ENCODE measurements at places on chromosomes 12 and 14.

DNA sequence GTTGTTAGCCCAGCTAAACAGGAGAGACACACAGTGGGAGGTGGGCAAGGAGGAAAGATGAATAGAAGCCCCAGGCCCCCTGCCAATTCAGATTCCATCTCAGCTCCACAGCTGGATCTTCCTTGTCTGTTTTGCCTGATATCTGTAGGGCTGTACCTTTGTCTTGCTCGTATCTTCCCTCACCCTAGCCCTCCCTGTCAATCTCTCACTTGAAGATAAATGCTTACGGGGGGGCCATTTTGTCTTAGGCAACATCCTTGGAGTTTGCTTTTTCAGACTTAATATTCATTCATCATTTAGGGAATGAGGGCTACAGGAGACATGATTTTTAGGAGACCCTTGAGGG is 2.4 kb downstream of the KIF5A start:
- no peak for DNase-seq

- DNase-seq = no peak
Observed at GRCh38 chr12:49825360-49825970, 2.7 kb downstream of the NCKAP5L start.

- DNase-seq = no peak
Observed at GRCh38 chr14:70702161-70702560, 60.4 kb downstream of the TTC9 start.

DNA sequence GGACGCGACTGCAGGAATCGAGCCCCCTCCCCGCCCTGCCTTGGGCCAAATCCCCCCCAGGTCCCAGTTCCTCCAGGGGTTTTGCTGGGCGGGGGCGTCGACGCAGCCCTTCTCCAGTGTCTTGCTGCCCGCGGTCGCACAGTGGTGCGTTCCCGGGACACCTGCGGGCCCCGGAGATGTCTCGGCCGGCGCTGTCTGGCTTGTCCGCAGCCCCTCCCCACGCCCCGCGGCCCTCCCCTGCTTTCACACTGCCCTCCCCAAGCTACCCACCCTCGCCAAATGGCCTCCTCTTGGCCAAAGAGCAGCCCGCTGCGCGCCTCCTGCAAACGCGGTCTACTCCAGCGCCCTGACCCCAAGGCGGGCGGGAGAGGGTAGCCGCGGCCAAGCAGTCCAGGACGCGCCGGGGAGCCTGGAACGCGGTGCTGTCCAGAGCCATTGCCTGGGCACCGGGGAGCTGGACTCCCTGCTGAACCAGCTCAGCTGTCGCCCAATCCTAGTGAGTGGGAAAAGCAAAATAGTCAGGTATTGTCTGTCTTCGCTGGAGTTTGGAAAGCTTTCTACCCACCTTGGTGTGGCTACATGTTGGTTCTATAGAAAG is 122.0 kb downstream of the AACS start:
- DNase-seq = no peak

- DNase-seq = no peak
Observed at GRCh38 chr14:20219033-20219432, 4.5 kb upstream of the OR11H6 start.

DNA sequence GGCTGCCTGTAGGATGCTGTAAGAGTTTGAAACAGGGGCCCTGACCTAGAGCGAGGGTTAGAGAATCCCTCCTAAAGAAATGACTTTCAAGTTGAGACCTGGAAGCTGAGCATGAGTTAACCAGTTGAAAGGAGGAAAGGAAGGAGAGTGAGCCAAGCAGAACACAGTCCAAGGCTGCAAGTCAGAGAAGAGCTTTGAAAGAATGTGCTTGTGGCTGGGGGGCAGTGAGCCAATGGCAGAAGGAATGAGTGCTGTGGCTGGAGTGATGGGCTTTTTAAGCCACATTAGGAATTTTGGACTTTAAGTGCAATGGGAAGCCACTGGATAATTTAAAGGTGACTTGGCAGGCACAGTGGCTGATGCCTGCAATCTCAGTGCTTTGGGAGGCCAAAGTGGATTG is 18.1 kb downstream of the CDKN1B start:
- DNase-seq = no peak

DNA sequence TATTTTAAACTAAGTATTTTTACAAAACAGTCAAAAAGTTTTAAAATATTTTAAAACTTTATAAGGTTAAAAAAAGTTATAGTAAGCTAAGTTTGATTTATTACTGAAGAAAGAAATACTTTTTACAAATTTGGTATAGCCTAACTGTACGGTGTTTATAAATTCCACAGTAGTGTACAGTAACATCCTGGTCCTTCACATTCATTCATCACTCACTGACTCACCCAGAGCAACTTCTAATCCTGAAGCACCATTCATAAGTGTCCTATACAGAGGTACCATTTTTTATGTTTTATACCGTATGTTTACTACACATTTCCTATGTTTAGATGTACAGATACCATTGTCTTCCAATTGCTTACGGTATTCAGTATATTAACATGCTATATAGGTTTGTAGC is 170.0 kb downstream of the KLHL28 start:
- DNase-seq = no peak

- no peak for DNase-seq
Observed at GRCh38 chr14:33515441-33515840, 435.4 kb downstream of the EGLN3 start.

DNA sequence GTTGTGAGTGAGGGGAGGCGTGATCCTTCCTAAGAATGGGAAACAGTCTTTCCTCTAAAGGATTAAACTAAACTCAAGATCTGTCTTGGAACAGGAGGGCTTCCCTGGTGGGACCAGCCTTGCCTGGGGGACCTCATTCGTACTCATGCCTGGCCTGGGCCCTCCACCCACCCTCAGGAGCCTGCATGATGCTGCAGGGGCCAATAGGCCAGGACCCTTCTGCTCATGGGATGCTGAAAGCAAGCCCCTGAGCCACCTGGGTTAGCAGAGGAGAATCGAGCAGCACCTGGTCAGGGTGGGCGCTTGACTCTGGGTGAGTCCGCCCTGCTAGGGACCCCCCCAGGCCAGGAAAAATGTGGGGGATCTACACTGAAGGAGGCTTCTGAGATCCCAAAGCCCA is 48.3 kb upstream of the FAM181A start:
- no peak for DNase-seq

DNA sequence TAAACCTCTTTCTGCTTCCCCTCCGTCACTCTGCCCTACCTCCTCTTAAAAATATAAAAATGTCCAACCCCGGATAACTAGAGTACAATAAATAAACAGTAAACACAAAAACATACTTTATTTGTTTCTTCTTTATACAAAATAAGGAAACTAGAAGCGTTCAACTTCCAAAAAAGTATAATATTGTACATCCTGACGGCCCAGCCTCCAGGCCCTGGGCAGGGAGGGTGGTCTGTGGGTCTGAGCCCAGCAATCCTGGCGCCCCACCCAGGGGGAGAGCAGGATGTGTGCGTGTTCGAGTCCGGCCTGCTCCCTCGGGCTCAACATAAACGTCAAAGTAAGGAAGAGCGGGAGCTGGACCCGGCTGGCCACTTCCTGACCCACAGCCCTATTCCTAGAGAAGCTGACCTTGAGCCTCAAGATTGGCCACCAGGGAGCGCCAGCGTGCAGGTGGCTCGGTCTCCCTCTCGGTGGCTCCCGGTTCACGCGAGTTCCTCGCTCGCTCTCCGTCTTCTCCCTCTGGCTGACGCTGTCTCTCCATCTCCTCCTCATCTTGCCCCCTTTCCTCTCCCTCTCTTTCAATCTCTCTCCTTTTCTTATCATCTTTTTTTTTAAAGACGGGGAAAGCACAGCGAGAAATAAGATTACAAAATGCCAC is 9.4 kb downstream of the LHX5 start:
- peak; percentile 12 for DNase-seq

DNA sequence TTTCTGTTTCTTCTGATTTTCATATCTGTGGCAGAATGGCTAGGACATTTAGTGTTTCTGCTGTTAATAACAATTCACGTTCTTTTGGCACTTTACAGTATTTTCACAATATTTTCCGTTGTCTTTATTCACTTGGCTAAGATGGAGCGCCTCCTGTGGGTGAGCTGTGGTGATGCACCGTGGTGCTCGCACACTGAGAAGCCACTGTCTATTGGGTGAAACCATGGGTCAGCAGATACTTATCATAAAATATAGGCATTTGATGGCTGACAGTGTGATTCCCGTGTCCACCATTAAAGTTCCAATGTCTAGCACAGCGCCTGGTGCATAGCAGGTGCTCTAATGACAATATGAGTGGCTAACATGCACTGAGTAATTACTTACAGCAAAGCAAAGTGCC is 141.8 kb downstream of the VRK1 start:
- DNase-seq = no peak

DNA sequence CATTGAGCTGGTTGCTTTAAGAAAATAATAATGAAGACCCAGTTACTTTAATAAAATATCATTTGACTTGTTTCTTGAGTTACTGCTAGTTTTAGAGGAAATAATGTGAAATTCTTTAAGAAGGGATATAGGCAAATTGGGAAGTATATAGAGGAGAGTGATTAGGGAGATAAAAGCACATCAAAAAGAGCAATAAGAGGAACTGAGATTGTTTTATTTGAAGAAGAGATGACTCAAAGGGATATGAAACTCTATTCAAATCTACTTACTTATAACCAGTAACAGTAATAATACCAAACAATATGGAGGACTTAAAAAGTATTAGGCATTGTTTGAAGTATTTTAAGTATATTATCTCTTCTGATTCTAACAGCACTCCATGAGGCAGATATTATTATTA is 37.1 kb downstream of the LRRK2 start:
- DNase-seq = no peak

GRCh38 chr12:13196130-13196921 is at the start of gene EMP1:
Gene EMP1, plus strand, starts transcription at chr12:13196726. Its CDS starts 14,785 bp downstream, at chr12:13211511.
- peak; percentile 68 for DNase-seq

- no peak for DNase-seq
Observed at GRCh38 chr12:3123729-3124128, 46.5 kb downstream of the TSPAN9 start.

- no peak for DNase-seq
Observed at GRCh38 chr14:104712881-104713734, 10.9 kb upstream of the ADSS1 start.

- no peak for DNase-seq
Observed at GRCh38 chr12:118237908-118238307, 102.0 kb downstream of the PEBP1 start.

DNA sequence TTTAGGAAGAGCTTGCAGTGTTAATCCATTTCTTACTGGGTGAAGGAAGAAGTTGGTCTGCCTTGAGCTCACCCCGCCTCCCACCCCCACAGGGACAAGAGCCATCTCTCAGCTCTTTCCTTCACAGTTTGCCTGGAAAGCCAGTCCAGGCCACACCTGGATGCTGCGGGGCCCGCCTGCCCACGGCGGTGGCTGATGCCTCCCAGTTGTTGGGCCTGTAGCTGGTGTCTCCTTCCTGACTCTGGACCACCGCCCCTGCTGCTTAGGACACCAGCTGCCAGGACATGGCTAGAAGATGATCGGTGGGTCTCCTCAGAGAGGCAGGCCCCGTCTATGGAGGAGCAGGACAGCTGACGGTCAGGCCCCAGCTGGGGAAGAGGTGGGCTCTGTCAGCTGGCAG is 92.9 kb downstream of the TESC start:
- no peak for DNase-seq

DNA sequence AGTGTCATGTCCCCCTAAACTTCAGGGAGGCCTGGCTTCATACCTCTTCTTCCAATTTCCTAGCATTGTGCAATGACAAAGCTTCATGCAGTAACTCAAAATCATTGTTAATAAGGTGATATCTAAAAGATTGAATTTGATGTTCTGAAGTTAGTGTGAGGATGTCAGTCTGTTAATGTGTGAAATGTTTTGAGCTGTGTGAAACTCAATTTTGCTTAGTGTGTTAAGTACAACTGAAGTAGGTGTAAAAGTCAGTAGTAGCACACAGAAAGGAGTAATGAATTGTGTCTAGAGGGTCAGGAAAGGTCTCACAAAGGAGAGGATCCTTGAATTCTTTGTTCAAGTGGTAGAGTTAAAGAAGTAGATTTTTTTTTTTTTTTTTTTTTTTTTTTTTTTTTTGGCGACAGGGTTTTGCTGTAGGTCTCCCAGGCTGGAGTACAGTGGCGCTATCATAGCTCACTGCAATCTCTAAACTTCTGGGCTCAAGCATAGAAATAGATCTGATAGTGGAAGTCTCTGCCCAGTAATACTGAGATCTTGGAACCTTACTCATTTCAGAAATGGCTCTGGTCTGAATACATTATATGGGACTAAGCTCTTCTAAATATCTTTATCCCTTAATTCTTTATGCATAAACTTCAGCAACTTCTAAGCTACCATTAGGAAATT is 63.9 kb downstream of the FUT8 start:
- no peak for DNase-seq

GRCh38 chr12:51377099-51377984 is 13.9 kb downstream of the GALNT6 start:
- DNase-seq = no peak

DNA sequence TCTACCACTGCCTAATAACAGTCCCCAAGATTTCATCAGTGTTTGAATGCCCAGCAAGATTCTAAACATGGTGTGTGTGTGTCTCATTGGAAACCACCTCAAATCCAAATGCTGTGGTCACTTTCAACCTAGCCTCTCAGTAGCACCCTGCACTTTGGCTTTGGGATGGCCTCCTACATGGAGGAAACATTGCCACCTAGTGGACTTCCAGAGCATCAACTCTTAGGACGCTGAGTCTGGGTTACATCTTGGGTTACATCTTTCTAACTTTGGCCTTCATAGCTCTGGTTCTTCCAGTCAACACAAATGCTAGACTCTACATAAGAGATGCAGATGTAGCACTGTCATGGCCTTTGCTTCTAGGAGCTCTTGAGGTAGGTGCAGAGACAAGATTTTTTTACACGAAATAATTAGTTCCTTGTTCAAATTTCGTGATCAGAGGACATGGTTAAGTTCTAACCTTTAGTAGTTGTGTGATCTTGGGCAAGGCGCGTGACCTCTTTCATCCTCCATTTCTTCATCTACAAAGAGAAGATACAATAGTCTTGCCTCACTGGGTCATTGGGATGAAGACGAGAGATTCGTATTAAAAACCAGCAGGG is 113.5 kb upstream of the VASH1 start:
- no peak for DNase-seq

DNA sequence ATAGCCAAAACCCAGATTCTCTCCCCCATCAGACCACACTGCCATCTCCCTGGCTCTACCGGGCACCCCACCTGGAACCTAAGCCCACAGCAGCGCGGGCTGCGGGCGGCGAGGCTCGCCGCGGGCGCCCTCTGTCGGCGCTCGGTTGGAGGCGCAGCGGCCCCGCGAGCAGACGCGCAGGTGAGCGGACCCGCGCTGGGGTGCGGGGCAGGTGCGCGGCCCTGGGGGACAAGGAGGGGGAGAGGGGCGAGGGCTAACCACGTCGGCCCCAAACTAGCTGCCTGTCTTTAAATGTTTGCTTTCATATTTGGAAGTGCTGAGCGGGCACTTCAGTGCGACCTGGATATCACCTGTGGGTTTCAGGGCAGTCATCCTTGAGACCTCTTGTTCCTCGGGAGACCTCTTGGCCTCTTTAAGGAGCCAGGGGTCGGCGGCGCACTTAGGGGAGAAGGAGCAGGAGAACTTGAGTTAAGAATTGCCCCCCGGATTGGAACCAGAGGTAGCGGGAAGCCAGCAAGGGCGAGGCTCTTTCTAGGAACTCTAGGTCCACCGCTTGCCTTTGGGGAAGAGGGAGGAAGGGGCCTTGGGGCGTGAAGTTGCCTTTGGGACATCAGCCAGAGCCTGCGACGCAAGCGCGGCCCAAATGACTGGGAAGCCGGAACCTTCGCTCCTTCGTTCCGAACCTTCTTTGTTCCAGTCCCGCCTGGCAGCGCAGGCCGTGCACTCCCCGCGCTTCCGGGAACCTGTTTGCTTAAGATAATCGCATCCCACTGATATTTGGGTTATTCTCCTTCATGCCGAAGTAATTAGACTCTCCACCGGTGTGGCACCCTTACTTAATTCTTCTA is 78.7 kb downstream of the NEDD1 start:
- peak; percentile 12 for DNase-seq
